ENCODE measurements at places on chromosomes 1 and 21.

DNA sequence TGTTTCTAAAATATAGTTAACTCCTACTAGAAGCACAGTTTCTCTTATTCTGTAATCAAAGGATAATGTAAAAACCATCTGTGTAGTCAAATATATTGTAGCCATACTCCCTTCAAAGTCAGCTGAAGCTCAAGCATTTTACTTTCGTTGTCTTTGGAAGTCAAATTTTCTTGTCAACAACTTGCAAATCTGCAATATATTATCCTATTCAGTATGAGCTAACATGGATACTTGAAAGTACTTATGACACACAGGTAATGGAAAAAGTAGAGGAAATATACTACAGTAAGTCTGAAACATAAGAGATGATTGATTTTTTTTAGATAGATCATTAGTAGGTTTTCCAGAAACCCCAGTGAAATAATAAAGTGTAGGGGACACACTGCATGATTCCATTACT is 121.5 kb downstream of the COL24A1 start:
- no peak for DNase-seq

- no peak for DNase-seq
Observed at GRCh38 chr1:52574594-52574993, 21.7 kb upstream of the TUT4 start.

DNA sequence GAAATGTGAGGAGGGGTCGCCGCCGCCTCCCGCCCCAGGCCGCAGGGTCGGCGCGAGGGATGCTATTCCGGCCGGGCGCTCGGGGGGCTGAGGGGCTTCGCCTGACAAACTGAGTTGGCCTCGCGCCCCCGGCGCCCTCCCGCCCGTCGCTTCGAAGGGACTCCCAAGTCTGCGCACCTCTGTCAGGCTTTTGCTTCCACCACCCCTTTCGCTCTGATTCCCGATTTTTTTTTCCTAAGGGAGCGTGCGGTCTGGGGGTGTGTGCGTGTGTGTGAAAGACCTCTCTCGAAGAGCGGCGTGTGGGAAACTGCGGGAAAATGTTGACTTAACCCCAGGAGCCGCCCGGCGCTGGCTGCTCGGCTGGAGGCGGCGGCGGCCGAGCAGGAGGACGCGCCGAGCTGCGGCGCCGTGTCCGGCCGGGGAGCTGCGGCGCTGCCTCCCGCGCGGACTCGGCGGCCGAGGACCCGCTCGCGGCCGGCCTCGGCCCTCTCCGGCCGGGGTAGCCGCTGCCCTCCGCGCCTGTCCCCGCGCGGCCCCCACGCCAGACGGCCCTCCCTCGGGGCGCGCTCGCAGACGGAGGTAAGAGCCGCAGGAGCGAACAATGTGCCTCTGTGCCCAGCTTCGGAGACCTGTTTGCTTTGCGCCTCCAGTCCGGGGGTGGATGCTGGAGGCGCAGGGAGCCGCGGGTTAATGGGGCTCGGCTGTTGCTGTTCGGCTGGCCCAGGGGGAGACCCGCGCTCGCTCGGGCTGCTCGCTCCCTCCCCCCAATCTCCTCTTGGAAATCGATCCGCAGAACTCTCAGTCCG is 1.1 kb downstream of the ADGRL2 start:
- peak; percentile 18 for DNase-seq

GRCh38 chr1:156497078-156497742 is 3.4 kb downstream of the MEF2D start:
- no peak for DNase-seq

DNA sequence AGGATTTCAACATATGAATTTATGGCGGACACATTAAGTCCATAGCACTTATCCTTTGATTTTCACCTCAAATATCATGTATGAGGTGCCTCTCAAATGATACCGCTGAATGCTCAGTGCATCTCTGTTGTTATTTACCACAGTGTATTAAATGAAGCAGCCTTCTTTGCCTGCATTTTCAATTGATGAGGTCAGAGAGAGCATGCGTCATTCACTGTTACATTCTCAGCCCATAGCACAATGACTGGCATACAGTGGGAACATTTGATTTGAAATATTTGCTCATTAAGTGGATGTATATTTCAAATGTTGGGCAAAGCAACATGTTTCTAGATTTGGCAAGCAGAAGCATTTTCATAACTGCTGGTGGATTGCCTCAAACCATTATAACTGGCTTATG is 45.7 kb downstream of the LRRC7 start:
- DNase-seq: no peak

- DNase-seq: no peak
Observed at GRCh38 chr1:218048828-218049420, 236.2 kb upstream of the RRP15 start.

DNA sequence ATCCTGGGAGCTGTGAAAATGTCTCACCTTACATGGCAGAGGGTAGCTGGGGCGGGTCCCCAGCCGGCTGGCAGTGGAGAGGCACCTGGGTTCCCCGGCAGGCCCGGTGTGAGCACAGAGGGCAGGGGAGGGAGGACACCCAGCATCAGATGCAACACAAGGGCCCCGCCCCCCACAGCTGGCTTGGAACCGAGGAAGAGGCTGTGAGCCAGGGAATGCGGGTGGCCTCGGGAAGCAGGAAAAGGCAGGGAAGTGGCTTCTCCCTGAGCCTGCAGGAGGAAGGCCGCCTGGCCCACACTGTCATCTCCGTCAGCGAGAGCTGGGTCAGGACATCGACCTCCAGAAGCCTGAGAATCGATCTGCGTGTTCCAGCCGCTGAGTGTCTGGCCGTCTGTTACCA is 87.3 kb downstream of the SIK1 start:
- no peak for DNase-seq

DNA sequence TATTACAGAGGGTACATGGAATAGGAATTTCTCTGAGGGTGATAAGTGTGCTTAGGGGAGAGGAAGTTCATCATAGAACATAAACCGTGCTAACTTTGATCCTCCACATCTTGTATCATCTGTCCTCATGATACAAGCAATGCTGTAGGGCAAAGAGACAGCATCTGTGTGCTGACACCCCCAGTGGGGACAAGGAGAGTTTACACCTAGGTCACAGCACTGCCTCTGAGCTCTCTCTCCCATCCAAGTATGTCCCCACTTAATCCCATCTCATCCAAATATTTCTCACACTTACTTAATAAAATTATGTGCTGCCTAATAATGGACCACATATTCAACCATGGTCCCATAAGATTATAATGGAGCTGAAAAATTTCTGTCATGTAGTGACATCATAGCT is 4.3 kb upstream of the TEDDM1 start:
- no peak for DNase-seq
